ENCODE measurements at places on chromosomes 12 and 14.

- DNase-seq: no peak
These were observed 121.6 kb upstream of the RTL1 start for GRCh38 chr14:101025131-101025530.

DNA sequence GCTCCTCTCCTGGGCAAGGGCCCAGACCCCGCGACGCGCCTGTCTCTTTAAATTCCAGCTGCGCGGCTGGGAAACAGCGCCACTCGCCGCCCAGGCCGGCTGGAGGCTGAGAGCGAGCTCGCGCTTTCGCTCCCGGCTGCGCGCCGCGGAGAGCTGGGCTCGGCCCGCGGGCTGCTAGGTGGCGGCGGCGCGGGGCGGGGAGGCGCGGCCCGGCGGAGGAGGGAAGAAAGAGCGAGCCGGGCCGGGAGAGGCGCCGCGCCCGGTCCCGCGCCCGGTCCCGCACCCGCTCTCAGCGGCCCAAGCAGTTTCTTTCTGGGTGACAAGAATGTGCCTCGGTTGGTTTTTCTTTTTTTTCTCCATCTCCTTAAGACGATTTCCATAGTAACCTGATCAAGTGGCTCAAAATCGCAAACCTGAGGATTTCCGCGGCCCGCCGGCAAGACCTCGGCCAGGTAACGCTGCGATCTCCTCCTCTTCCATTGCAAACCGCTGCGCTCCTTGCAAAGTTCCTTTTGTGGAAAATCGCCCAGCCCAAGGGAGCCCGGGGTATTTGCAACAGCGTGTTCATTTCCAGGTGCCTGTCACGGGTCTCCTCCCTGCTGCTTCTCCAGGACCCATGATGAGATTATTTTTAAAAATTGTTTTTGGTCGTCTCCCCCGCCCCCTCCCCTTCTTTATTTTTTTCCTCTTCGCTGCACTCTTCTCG, 259.5 kb upstream of the E2F7 start:
- DNase-seq: peak; percentile 2

GRCh38 chr14:88868558-88869159, 44.2 kb downstream of the TTC8 start:
- DNase-seq: no peak

DNA sequence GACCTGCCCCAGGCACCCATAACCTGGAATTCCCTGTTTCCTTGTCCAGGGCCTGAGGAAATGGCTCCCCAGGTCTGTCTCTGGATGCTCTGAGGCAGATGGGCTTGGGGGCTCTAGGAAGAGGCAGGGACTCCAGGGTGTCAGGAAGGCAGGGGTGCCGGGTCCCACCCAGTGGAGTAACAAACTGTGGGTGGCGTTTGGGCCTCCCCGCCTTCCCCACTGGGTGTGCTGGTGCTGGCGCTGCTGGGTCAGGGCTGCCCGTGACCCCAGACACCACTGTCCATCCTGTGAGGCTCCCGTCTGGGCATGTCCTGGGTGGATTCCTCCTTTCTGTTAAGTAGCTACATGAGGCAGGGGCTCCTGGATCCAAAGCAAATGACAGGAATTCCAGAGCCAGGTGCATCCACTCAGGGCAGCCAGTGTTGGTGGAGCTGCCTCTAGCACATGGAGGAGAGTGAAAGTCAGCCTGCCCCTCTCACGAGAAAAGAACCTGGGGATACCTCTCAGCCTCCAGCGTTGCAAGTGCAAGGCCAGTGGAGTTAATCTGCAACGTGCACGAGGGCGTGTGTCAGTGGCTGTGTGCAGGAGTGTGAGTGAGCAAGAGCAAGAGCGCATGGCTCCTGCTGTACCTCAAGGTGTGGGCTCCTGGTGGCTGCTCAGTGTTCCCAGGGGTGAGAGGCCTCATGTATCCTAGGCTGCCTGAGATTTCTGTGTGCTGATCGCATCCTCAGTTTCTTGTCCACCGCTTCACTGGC, 403.1 kb downstream of the TMEM121 start:
- DNase-seq: no peak

DNA sequence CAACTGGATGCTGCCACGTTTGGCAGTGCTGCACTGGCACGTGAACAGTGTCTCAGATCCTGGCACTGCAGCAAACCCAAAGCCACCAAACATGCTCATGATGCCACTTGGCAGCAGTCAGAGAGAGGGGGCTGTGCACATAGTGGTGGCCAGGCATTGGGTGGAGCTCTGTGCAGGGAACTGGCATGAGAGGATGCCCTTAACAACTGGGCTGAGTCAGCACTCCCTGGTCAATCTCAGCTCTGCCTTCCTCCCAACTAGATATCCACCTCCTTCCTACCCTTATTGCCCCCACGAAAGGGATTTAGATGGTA, 37.0 kb downstream of the ZFHX2 start:
- DNase-seq: no peak

DNA sequence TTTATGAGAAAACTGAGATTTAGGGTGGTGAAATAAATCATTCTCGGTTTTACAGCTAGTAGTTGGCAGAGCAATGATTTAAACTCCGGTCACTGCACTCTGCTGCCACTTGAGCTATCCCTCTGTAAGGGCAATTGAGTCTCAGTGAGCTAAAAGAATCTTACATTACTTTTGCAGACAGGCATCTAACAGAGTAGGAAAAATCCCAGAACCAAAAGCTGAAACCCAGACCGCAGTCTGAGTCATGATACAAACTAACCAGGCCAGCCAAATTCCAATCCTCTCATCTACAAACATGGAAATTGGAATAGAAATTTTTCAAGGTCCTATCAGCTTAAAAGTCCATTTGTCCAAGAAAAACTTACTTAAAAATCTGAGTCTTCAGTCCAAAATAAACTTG, 73.7 kb downstream of the ANKS1B start:
- no peak for DNase-seq
